NCI-H2227 treated with DMSO at 0.1 percent for 48 hours (cell line): ENCODE measurements at places on chromosomes 1 and 21.
A peak's percentile ranks its signal among the peaks of the same experiment; 100 is the strongest.

DNA sequence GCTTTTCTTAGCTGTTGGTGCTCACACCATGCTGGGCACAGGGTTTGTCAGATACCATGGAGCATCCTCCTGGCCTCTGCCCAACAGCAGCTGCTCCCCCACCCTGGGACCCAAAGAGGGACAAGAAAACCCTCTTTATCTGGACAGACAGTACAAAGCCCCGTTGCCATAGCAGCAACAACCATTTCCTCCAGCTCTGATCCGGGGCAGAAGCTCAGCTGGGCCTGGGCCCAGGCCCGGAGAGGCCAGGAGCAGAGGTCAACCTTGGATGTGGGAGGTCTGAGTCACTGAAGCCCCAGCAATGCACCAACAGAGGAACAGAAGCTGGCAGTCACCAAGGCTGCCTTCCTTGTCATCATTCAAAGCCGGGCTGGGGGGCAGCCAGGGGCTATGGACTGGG is 228.4 kb upstream of the POU3F1 start:
- DNase-seq, result no peak

DNA sequence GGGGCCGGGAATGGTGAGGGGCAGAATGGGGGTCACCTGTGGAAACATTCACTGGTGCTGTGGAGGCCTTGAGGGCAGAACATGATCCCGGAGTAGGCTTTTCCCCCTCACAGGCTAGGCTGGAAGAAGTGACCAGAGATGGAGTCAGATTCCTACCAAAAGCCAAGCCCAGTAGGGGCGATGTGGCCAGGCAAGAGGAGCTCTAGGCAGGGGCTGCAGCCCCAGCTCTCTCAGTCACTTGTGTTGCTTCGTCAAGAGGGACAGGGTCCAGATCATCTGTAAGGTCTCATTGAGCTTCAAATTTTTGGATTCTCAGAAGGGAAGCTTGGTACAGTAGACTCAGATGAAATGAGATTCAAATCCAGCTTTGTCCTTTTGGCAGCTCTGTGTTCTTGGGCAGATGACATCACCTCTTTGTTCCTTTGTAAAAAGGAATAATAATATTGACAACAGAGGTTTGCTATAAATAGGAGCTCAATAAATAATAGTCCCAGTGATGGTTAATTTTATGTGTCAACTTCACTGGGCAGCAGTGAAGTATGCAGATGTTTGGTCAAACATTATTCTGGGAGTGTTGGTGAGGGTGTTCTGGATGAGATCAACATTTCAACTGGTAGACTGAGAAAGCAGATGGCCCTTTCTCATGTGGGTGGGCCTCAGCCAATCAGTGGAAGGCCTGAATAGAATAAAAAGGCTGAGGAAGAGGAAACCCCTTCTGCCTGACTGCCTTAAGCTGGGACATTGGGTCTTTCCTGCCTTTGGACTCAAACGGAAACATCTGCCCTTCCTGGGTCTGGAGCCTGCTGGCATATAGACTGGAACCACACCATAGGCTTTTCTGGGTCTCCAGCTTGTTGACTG is 324.7 kb upstream of the USP24 start:
- no peak for DNase-seq

DNA sequence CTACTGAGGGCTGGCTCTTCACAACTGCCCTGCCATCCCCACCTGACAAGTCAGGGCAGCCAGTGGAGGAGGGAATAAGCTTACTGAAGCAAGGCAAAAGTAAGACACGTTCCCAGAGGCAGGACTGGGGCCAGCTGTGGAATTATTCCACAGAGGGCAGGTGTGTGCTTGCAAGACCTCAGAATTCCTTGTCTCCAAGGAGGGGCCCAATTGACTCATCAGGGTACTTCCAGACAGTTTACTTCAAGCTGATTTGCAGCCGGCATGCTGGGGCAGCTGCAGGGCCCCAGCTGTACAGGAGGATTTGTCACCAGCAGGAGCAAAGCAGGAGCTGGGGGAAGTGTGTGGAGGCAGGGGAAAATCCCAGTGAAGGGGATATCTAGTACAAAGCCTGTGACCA is 167.5 kb upstream of the CAMK1G start:
- no peak for DNase-seq

GRCh38 chr1:169163059-169163458 is 56.6 kb downstream of the ATP1B1 start:
- no peak for DNase-seq

DNA sequence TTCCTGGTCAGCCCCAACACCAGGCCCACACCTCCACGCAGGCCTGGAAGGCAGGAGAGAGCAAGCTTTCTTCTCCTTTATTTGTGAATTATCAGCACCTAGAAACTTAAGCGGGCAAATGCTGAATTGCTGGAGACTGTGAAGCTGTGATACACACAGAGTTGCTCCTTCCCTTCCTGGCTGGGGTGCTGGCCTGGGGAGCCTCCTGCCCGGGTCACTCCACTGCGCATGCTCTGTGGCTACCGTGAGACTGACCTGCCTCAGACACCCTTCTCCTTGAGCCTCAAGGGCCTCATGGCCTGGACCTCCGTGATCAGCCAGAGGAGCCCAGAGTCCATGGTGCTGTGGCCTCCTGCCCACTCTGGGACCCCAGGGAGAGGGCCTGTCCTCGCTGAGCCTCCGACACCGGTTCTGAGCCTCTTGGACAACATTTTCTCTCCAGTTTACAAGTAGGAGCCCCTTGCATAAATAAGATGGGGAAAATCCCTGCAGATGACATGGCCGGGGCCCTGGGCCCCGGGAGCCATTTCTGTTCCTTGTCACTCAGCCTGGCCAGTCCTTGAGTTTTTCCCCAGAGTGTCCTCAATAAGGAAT is 18.0 kb downstream of the AGPAT3 start:
- no peak for DNase-seq

DNA sequence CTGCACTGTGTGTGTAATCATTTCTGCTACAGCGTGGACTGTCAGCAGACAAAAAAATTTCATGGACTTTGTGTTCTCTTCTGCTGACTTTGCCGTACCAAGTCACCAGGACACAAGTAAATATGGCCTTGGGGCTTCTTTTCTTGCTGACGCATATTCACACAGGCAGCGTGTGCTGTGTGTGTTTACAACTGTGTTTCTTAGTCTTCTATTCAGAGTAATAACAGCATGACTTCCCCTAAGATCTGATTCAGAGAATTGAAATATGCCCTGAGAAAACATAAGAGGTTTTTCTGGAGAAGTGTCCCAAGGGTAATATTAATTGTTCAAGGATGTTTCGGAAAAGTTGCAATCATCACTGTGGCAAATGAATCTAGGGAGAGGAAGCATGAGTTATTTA is 47.1 kb upstream of the DYNLT5 start:
- no peak for DNase-seq

DNA sequence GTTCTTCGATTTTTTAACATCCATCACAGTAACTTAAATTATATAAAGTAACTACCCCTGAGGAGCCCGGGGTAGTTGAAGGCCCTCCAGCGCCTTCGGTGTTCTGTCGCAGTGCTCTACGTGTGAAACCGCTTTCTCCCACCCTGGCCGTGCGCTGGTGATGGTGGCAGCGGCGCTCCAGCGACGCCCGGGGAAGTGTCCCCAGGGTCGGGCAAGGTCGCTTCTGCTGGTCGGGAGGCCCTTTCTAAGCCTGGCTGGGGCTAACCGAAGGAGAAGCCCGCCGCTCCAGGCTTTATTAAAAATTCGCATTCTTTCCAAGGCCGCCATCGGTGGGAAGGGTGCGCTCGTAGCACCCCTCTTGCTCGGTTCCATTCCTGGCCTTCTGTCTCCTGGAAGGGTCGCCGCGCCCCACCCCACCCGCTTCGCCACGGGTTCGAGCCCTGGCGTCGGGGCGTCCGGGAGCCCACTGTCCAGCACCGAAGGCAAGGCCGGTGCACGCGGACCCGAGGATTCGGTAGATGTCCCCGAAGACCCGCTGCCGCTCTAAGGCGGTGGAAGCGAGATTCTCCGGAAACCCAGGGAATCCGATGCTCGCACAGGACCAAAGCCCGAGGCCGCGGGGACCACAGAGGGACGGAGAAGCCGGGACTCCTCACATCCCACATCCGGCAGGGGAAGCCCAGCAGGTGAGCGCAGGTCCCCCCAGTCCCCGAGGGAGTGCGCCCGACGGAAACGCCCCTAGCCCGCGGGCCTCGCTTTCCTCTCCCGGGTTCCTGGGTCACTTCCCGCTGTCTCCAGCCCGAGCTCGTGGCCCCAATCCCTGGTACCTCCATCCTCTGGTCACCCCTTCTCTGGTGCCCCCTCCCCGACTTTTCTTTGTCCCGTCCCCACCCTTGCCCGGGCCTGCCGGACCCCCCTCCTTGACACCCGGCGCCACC is 685 bp upstream of the RIPPLY3 start:
- no peak for DNase-seq

DNA sequence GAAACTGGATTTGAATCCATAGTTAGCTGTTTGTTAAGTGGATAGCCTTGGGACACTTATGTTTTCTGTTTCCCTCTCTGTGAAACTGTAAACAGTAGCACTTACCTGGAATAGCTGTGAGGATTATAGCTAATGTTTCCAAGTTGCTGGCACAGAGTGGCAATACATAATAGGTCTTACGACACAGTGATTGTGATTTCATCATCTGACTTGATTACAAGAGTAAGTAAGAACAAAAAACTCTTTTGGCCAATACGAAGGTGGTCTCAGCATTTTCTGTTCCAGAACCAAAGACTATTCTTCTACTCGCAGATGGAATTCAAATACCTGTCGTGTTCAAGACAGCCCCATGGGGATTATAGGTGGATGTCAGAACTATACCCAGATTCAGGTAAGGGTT is 2.1 kb downstream of the C8B start:
- no peak for DNase-seq

- no peak for DNase-seq
Measured at GRCh38 chr1:101360506-101360905, 123.7 kb downstream of the S1PR1 start.

GRCh38 chr1:234603221-234604204 is 6.5 kb downstream of the IRF2BP2 start:
- no peak for DNase-seq

DNA sequence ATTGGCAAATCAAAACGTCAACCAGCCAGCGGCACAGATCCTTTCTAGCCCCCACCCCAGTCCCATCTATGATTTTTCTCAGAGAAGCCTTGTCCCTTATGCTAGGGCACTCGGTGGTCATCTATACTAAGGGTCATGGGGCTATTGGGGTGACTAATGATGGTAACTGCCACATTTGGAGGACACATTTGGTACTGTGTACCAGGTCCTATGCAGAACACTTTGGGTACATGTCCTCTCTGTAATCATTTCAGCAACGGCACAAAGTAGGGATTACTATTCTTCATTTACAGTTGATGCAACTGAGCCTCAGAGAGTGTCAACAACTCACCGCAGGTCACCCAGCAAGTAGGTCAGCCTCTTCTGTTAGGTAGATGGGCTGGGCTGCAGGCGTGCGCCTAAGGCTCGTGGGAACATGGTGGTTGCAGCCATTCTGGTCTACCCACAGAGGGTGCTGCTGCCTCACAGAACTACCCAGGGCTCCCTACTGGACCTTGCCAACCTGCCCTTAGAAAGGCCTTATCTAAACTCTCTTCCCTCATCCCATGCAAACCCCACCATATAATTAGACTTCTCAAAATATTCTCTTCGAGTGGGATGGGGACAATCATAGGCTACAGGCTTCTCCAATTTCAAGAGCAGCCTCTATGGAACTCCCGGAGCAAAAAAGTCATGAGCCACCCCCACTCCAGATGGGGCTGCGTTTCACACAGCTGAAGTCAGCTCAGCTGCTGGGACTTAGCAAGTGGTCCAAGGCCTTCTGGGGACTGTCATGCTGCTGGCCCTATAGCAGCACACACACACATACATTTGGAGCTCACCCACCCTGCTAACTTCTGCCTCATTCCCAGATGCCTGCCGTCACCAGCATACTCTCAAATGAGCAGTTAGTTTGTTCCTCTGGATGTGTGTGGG is 5.8 kb upstream of the SDHB start:
- peak; percentile 79 for DNase-seq

DNA sequence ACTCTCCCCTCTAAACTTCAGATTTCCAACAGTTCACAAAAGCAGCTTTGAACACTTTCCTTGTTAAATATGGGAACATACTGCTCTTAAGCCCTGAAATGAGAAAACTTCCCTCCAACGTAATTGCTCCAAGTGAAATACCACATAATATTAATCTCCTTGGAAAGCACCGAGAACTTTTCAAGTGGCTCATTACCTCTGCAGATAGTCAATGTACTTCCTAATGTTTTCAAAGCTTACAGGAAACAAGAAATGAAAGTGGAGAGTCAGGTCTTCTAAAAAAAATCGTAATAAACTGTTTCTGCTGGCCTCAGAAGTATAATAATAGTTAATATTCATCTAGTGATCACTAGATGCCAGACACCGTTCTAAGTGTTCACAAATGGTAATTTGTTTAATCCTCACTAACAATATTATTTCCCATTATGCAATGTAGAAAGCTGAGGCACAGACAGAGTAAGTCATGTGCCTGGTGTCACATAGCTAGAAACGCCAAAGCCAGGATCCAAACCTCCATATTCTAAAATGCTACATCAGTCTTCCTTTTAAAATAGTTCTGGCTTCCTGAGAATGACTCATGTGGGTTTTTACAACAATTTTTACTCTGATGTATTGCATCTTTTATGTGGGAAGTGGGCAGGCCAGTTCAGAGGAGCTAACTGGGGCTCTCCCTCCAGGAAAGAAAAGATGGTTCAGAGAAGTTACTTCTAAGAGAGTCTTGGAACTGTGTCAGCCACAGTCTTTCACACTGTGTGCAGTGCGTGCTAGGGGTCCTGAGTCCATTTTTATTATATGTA is 177.2 kb downstream of the PLPPR4 start:
- no peak for DNase-seq

DNA sequence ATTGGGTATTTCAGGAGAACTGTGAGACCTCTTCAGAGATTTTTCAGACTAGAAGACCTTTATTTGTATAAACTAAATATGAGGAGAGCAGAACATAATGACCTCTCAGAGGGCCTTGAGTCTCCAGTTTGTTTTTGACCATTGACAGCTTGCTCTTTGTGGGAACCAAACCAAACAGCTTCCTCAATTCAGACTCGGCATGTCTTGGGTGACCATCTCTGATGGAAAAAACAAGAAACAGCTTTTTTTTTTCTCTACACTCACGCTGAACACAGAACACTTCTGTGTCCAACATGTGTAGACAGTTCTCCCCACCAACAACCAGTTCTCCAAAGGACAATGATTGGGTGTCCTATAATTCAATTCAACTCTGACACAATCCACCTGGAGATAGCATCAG is 11.5 kb downstream of the ATP1A4 start:
- no peak for DNase-seq

DNA sequence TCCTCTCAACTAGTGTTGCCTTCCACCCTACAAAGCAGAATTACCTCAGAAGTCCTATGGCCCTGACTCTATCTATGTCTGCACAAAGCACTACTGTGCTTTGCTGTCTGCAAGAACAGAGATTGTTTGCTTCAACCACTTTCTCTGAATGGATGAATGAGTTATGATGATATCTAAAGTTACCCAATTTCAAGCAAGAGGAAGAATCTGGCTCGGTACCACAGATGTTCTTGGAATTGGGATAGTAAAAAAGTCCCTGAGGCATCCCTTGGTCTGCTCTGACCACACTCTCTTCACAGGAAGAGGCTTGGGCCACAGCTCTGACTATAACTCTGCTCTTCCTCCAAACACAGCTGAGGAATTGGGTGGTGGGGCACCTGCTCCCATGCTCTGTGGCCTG is 31.2 kb downstream of the MTARC1 start:
- no peak for DNase-seq

- DNase-seq, result no peak
Measured at GRCh38 chr1:24987875-24988557, 57.9 kb upstream of the RUNX3 start.
